ENCODE measurements at places on chromosomes 7 and 10. TPM values are rescaled to one million over a fixed set of nuclear protein-coding genes. Genes with fewer than 3 reads are reported as not detected.

The TFEC gene
- 1.6 TPM for polyA plus RNA-seq

The MUC3A gene
- polyA plus RNA-seq: 0.10 TPM

GRCh38 chr10:13904064-13904463, 317.3 kb downstream of the PRPF18 start:
- DNase-seq: no peak

DNA sequence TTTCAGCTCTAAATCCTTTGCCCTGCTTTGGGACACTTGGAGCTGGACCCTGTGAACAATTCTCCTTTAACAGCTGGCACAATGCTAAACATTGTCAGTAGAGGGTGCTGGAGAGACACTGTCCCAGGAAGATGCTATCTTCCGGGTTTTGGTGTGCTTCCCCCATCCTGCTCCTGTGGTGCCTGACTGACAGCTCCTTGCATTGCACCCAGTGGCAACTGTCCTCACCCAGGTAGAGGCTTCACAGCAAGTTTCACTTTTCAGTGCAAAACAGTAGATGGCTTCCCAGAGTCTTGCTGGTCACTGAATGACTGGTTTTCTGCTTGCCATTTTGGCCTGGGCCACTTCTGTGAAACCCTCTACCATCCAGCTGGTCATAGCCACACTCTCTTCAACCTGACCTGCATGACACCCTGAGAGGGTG, 77.3 kb downstream of the CDC14C start:
- DNase-seq: no peak

GRCh38 chr10:25725917-25726716, 207.9 kb upstream of the MYO3A start:
- DNase-seq: peak; percentile 31
